ENCODE measurements at places on chromosomes 3 and 15. TPM values are rescaled to one million over a fixed set of nuclear protein-coding genes. Genes with fewer than 3 reads are reported as not detected.
A peak's percentile ranks its signal among the peaks of the same experiment; 100 is the strongest.

RETNLB gene
- not detected for polyA plus RNA-seq

DNA sequence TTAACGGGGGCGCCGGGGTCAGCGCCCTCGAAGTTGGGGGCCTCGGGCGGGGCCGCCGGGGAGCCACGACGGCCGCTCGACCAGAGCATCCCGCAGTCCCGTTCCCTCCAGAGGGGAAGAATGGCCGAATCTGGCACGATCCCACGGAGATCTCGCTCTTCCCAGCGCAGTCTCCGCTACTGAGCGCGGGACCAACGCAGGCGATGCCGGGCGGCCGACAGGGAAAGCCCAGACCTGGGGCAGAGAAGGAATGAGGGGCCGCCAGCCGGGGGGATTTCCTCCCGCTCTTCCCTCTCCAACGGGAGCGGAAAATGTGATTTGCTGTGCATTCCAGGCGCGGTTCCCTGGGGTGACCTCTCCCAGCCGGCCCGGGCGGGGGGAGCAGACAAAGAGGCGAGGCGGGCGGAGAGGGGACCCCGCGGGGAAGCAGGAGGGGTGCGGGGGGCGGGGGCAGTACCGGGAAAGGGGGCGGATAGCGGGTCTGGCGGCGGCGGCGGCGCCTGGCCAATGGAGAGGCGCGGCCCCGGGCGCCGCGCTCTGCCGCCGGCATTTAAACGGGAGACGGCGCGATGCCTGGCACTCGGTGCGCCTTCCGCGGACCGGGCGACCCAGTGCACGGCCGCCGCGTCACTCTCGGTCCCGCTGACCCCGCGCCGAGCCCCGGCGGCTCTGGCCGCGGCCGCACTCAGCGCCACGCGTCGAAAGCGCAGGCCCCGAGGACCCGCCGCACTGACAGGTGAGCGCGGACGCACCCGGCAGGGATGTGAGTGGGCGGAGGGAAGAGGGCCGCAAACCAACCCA is at the start of gene GREM1:
GREM1 (plus strand) TSS at position 579 of the 801 bp plus-strand sequence. CDS start 12,687 bp downstream, outside the sequence.
- DNase-seq: no peak

SPATA12 gene
- not detected for polyA plus RNA-seq

- no peak for DNase-seq
Observed at GRCh38 chr3:148757238-148758215, 59.8 kb downstream of the AGTR1 start.

DNA sequence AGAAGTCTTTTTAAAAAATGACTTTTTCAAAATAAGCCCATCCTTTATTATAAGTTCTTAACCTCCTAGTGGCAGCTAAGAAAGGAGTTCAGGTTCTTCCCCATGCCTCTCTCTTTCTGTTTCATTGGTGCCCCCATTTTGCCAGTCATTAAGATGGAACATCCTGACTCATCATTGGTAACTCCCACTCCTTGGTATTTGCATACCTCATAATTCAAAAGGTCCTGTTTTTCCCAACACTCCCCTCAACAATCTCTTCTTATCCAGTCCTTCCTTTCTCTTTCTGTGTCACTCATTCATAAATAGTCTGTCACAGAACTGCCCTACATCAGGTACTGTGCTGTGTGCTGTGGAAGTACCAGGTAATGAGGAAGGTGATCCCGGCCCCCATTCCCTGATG is 394.0 kb downstream of the FOXP1 start:
- no peak for DNase-seq

DNA sequence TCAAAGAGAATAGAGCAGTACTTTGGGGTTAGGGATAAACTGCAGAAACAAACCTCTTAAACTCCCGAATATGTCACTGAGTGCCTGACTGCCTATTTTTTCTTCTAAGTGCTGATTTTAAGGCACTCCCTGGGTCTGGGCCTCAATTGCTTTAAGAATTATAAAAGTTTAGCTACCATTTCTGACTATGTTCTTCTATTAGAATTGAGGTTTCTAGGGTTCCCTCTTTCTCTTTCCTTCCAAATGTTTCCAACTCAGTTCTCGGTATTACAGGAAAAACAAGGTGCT is 28.9 kb downstream of the PLS1 start:
- no peak for DNase-seq

SLC24A5 gene
- polyA plus RNA-seq: not detected

GRCh38 chr3:30548600-30548999 is 57.8 kb upstream of the TGFBR2 start:
- DNase-seq: no peak

DNA sequence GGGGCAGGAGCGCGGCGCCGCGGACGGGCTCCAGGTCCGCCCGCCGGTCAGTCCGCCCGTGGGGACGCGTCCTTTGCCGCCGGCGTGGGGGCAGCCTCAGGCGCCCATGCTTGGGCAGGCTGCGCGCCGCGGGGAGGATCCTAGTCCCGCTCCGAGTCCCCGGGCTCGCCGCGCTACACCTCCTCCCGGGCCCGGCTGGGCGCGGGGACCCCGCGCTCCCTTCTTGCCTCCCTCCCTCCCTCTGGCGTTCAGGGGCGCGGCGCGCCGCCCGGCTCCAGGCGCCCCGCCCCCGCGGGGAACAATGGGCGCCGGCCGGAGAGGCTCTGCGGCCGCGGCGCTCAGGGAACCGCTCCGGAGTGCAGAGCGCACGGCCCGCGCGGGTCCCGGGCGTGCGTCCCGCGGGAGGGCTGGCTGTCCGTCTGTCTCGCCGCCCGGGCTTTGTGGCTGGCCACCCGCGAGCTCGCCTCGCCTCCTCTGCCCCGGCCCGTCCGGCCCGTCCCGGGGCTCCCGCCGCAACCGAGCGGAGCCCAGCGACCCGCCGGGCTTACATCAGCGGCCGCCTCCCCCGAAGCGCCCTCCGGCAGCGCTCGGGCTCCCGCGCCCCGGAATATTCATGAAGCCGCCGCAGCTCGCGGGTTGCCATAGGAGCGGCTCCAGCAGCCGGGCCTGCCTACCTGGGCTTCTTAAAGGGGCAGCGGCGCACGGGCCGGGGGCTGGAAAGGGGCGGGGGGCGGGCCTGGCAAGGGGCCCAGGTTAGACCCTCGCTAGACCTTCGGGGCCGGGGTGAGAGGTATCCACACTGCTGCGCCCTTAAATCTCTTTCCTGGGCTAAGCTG is at the start of gene HCN4:
HCN4 (minus strand) TSS at position 658 of the 836 bp plus-strand sequence. CDS start 688 bp downstream, outside the sequence.
- DNase-seq: no peak

TM4SF1 gene
- not detected for polyA plus RNA-seq

DNA sequence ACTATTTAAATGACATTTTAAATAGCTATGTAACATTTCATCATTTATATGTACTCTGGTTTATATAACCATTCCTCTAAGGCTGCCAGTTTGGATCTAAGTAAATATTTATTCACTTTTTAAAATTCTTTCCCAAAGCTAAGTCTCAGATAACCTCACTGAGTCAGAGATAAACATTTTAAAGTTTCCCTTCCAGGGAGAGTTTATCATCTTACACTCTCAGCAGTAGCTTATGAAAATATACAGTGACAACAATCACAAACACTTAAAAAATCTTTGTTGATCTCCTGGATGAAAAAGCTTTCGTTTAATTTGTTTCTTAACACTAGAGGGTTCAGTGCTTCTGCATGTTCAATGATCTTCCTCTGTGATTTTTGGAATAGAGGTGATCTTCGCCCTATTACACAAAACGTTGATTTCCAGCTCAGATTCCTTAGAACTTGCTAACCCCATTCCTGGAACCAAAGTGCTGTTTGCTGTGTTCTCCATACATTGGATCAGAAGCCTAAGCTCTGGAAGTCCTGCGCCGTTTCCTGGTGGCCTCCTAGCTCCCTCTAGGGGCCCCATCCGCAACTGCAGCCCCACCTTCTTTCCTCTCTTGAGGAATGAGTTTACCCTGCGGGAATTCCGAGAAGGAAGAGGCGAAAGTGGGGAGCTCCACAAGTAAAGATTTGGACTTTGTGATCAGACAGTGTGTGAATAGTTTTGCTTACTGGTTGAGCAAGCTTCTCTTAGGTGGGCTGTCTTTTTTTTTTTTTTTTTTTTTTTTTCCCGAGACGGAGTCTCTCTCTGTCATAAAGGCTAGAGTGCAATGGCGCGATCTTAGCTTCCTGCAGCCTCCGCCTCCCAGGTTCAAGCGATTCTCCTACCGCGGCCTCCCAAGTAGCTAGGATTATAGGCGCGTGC is 29.3 kb upstream of the SACM1L start:
- peak; percentile 29 for DNase-seq

DNA sequence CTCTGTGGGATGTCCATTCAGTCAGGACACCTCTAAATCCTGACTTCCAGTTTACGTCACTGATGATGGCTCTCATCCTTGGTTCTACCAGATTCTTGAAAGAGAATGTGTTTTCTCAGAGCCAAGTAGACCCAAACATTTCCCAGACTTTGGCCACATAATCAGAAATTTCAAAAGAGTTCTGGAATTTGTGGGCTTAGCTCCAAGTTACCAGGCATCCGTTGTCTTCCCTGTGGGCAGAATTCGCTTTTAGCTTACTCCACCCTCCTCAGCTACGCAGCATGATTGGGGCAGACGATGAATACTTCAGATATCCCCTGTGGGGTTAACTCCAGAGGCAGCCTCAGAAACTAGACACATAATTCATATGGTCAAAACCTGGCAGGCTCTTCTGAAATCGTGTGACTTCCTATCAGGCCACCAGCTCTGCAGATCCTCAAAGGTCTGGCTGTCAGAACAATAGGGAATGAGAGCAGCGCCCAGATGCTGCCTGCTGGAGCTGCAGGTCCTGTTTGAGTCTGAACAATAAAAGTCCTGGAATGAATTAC is 30.6 kb downstream of the CRTC3 start:
- DNase-seq: no peak

DNA sequence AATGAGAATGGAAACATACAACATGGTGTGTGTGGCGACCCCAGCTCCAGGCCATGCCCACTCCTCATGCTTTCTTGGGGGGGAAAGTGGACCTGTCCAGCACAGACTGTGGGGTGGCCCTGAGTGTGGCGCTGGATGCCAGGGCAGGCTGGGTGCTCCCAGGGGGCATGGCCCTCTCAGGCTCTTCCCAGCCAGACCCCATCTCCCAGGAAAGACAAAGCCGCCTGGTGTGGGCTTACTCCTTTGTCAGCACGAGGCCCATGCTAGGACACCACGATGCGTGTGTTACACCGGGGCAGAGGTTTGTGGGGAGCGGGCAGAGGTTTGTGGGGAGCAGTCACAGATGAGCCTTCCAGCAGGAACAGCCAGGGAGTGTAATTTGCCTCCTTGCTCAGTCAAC is 68.5 kb downstream of the ABTB1 start:
- DNase-seq: no peak

- DNase-seq: no peak
Observed at GRCh38 chr3:17852217-17852616, 109.8 kb upstream of the TBC1D5 start.

ZPLD1 gene
- not detected for polyA plus RNA-seq

KY gene
- not detected for polyA plus RNA-seq

LCTL gene
- not detected for polyA plus RNA-seq

DNA sequence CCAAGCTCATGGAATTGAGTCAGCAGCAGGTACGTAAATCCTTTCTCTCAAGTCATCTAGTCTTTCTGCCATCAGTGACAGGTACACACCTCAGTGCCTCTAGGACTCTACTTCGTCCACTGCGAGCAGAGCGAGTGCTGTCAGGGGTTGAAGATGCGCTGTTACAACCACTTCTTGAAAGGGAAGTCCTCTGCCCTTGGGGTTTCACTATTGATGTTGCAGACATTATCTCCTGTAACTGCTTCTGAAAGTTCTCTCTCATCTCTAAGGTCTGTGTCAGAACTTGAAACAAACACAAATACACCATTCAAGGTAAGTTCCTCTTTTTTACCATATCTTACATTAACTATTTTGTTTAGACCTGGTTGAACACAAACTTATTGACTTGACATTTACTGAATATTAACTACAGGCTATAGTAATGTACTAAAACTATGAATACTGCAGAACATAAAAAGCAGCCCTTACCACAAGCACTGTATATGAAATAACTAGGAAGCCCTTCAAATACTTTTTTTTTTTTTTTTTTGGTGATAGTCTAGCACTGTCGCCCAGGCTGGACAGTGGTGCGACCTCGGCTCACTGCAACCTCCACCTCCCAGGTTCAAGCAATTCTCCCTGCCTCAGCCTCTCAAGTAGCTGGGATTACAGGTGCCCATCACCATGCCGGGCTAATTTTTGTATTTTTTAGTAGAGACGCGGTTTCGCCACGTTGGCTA is 41.5 kb downstream of the TOPBP1 start:
- DNase-seq: no peak
